T-cell (primary cell): ENCODE measurements at places on chromosomes 1 and 21.

GRCh38 chr1:56452027-56453011, 127.0 kb downstream of the PLPP3 start:
- no peak for DNase-seq

GRCh38 chr1:174217787-174218574, 58.7 kb downstream of the RABGAP1L start:
- no peak for DNase-seq

DNA sequence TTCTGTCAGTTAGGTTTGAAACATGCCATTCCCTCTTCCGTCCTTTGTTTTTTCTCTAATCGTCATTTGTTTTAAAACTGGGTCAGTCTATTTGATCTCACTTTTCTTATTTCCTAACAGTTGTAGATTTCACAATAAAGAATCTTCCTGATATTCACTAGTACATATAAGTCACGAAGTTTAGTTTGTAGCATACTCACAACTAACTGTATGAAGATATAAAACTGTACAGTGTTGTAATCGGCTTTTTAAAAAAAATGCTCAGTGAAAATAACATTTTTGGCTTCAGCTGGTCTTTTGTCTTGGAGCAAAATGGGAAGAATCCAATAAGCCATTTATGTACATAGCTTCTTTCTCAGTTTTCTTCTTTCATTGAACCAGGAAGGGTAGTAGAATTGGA, 78.3 kb downstream of the NCAM2 start:
- no peak for DNase-seq

DNA sequence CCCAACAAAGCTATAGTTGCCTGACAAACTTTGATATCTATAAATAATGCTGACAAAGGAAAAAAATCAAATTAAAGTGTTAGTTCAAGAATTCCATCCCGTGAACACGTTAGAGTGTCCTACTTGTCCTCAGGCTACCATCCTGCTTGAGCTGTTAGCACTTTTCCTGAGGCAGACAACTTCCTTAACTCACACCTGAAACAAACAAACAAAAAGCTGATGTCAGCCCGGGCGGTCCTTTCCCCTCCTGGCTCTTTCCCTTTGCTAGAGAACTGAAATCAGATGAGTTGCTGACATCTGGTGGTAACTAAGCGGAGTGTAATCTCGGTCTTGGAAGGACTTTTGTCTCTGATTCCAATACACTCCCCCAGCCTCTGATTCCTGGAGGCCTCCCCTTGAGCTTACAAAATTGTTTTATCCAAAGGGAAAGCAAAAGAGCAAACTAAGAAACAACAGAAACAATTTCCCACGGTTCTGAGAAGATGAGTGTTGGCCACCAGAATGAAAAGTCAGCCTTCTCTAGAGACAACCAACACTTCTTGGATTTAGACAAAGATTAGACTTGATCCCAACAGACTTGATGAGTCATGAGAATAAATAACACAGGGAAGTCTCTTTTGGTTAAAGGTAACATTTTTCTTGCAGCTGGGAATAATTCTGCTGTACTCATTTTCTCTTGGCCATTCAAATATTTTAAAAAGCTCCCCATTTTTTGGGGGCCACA, 135.4 kb downstream of the PROX1 start:
- DNase-seq: peak; percentile 5

DNA sequence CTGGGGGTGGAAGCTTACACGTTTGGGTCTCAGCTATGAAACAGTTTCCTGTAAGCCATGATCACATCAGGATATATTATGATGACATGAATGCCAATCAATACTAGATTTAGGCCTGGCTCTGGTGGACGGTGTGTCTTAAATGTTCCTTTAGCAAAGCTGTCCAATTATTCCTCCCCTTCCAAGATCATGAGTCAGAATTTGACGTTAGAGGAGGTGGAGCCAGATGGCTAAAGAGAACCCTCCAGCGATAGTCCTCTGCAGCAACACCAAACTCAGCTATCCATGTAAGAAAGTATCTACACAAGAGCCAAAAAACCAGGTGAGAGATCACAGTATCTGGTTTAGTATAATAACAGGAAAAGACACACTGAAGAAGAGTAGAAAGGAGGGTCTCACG, 47.8 kb downstream of the PACC1 start:
- DNase-seq: no peak

DNA sequence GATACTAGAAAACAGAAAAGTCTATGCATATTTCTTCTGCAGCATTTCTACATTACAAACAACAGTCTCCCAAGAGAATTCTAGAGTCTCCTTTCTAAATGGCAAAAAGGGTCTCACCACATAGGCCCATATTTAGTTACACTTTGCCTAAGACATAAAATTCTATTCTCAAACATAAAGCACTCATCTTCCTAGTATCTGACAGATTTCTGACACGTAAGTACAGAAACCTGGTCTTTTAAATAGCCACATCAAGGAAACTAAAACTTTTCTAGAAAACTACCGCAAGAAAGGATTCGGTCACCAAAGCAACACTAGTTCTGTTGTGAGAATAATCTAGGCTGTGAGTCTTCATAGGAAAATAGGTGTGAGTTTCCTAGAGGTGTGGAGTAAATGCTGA, 33.6 kb upstream of the CTSK start:
- DNase-seq: no peak

DNA sequence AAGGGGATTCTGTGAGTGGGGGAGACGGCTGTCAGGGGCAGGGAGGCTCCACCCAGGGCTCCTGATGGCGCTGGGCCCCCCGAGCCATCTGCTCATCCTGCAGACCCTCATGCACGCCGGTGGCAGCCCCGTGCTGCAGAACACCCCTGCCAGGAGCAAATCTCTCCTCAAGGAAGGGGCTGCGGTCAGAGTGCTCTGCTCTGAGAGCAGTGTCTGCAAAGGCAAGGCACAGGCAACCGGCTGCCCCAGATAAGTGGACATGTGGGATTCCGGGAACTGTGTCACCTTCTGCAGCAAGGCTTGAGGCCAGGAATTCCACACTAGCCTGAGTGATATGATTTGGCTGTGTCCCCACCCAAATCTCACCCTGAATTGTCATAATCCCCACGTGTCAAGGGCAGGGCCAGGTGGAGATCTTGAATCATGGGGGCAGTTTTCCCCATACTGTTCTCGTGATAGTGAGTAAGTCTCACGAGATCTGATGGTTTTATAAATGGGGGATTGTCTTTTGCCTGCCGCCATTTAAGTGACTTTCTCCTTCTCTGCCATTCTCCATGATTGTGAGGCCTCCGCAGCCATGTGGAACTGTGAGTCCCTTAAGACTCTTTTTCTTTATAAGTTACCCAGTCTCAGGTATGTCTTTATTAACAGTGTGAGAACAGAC, 101.0 kb downstream of the PDE9A start:
- no peak for DNase-seq

- no peak for DNase-seq
Observed at GRCh38 chr21:9837946-9838737, 683.2 kb upstream of the TPTE start.

- DNase-seq: no peak
Observed at GRCh38 chr1:33743221-33743998, 120.5 kb upstream of the HMGB4 start.

- no peak for DNase-seq
Observed at GRCh38 chr1:47767741-47768100, 229.5 kb downstream of the TRABD2B start.

- no peak for DNase-seq
Observed at GRCh38 chr1:181349512-181349911, 133.8 kb upstream of the CACNA1E start.

GRCh38 chr1:41689558-41689981, 205.1 kb upstream of the EDN2 start:
- no peak for DNase-seq

GRCh38 chr1:223853275-223853674, 7.5 kb upstream of the TP53BP2 start:
- no peak for DNase-seq

DNA sequence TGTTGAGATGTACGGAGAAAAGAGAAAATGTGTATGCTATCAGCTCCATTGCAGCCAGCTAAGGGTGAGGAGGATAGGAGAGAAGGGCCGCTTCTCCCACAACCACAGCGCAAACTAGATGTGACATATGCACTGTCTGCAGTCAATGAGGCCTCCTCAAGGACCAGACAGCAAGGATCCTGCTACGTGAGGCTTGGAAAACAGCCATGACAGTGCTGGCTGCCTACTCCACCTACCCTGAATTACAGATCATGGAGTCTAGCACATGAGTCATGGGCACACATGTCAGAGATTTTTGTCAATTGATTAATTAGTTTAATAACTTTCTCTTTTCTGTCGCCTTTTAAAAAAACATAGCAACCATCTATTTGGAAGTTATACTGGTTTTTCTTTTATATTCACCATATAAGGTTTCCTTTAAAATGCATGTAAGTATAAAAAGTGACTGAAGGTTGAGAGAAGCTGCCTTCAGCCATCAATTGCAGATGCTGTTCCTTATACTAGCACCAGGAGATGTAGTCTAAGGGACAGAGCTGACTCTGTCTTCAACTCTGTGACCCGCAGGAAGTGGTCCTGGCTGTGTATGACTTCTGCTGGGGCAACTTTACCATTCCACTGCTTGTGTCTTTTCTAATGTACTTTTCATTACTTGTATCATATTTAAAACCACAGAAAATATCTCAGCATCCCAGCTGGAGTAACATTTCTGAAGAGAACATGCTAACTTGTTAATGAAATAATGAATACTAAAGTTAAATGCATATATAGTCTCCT, 3.1 kb downstream of the VPS26C start:
- no peak for DNase-seq

GRCh38 chr1:235336903-235337302, 8.5 kb downstream of the GGPS1 start:
- DNase-seq: no peak

- no peak for DNase-seq
Observed at GRCh38 chr1:212119397-212119837, 83.9 kb downstream of the DTL start.

DNA sequence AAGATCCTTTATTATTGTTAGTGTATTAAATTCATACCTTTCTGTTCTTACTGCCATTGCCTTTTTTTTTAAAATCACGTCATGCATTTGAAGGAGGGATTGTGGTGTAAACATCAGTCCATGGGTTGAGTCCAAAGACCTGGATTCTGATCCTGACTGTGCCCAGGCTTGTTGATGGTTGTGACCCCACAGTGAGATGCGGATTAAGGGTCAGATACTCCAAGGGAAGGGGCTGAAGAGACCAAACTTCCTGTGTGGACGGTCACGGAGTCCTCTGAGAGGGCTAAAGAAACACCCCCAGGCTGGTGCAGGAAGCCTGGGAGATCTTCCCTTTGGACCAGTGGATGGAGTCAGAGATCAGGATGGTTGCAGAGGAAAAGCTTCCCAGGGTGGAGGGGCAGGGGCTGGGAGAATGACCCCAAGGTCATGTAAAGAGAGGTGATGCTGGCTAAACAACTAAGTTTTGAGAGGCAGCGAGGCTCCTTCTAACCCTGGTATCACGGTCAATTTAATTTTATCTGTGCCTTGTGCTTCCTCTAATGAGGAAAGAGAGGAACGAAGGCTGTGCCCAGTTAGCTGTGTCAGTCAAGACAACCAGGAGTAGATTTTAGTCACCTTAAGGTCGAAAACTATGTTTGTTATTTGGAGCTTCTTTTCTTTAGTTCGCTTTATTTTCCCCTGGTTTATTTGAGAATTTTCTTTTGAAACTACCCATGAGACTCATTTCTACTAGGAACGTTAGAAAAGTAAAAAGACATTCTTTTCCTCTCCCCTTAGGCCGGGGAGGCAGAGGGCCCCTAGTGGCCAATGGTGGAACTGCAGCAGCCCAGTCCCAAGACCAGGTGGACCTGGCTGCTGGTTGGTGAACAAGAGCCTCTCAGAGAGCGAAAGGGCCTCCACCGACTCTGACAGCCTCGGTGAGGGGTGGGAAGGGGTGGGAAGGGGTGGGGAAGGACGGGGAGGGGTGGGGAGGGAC, 8.7 kb upstream of the GPR161 start:
- peak; percentile 87 for DNase-seq

GRCh38 chr1:43451701-43452532, 1.8 kb downstream of the HYI start:
- DNase-seq: no peak

DNA sequence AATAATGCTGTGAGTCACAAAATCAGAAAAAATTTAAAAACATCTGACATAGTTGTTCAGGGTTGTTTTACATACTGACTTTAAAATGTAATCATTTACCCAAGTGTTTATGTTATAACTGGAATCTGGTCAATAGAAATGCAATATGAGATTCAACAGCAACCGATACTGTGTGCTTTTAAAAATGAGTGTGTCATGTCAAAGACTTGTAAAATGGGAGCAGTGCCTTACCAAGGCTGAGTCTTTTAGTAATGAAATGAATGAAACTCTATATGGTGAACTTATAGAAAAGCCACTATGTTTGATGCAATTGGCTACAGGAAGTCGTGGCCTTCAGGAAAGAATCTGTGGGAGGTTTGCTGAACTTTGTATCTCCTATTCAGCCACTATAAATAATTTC, 570.2 kb downstream of the DPYD start:
- no peak for DNase-seq

- DNase-seq: no peak
Observed at GRCh38 chr1:80472145-80472544, 1328.6 kb upstream of the ADGRL2 start.

- no peak for DNase-seq
Observed at GRCh38 chr1:86616871-86617270, 70.0 kb downstream of the CLCA4 start.

DNA sequence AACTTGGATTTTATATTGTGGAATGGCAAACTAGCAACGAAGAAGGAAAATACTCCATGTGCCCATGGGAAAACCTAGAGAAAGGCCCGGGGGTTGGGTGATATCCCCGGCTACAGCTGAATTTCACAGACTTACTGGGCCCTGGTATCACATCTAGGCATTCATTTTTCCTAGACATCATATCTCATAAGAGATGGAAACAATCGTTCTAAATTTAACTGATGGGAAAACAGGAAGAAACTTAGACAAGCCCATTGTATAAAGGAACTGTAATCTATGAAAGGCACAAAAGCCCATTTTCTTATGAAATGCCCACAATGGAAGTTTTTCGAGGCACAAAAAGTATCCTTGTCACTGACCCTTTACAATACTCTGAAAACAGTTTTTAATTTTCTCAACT, 407.9 kb upstream of the LYPLAL1 start:
- no peak for DNase-seq

DNA sequence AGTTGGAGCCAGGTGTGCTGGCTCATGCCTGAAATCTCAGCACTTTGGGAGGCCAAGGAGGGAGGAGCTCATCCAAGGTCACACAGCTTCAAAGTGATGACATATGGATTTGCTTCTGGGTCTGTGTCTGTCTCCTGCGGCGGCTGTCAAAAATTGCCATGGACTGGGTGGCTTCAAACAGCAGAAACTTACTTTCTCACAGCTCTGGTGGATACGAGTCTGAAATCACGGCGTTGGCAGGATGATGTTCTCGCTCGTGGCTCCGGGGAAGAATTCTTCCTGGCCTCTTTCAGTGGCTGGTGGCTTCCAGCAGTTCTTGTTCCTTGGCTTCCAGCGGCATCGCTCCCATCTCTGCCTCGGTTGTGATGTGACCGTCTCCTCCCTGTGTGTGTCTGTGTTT, 314.8 kb upstream of the C1orf174 start:
- no peak for DNase-seq
